ENCODE measurements at places on chromosomes 4 and X.

GRCh38 chr4:173642509-173642908, 112.5 kb upstream of the HAND2 start:
- DNase-seq, result no peak

- peak; percentile 91 for DNase-seq
These were observed 47.6 kb downstream of the SH3KBP1 start for GRCh38 chrX:19839770-19840254.

- no peak for DNase-seq
These were observed 1110.5 kb downstream of the RAPGEF2 start for GRCh38 chr4:160213366-160213765.

DNA sequence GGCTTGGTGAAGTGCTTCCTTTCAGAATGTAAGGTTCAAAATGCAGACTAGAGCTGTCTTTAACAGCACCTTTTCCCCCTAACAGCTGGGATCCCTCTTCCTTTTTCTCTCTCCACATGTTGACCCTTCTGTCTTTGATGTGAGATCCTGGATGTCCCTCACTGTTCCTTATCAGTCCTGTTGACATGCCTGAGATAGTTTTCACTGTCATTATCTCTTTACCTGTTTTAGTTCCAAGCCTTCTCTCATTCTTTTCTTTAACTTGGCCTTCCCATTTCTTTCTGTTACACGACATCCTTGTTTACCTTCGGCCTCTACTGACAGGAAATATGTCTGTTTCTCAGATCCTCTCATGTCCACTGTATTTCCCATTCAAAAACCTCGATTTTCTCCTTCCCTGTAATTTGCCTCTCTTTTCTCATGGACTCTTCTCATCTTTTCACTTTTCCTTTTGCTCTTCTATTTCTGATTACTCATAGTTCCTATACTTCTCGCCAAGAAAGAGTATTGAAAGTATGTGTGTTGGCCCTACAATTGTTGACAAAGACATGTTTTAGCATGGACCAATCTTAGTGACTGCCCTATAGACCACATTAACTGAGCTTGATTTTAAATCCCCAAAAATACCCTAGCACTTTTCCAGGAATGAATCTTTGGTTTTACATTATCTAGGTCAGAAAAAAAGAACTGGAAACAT, 1.2 kb upstream of the SOWAHB start:
- DNase-seq, result no peak

GRCh38 chr4:5051278-5052203, at the start of gene STK32B:
Gene STK32B, plus strand, starts transcription at chr4:5051480.
- DNase-seq, result no peak

DNA sequence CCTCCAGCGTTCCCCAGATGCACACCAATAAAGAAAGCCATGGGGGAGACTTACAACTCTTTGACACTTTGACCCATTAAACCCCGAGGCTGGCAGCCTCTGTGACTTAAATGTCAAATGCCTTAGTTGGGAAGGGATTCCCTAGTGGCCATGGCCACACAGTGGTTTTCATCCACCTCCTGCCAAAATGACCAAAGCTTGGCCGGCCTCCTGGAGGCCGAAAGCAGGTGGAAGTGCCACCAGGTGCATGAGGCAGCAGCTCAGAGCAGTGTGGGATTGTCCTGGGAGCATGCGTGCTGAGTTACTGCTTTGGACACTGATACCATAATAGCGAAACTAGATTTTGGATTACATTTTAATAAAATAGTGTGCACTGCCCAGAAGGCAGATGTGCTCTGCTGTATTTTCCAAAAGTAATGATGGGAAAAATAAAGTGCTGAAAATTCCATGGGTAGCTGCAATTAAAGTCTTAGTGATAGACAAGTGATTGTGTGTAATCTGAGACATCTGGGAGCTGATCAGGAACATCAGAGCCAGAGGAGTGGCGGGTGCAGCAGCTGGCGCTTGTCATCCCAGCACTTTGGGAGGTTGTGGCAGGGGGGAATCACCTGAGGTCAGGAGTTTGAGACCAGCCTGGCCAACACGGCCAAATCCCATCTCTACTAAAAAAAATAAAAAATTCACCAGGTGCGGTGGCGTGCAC, 39.8 kb upstream of the TADA2B start:
- no peak for DNase-seq

- no peak for DNase-seq
These were observed 179.0 kb downstream of the SPCS3 start for GRCh38 chr4:176498617-176499256.

DNA sequence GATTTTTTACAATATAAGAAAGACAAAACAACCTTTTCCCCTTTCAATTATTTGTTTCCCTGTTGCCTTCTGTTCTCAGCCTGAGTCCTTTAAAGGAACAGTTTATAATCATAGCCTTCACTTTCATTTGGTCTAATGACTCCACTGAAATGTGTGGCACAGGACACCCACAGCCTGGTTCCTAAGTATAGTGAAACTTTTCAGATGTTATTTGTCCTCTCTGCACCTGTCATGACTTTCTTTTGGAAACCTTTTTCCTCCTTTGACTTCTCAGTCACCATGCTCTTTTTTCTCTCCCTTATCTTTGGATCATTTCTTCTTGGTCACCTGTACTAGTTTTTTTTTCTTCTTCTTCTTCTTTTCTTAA, 237.8 kb upstream of the ANXA3 start:
- DNase-seq, result no peak

GRCh38 chr4:118964891-118965411, 76.3 kb downstream of the SYNPO2 start:
- no peak for DNase-seq

DNA sequence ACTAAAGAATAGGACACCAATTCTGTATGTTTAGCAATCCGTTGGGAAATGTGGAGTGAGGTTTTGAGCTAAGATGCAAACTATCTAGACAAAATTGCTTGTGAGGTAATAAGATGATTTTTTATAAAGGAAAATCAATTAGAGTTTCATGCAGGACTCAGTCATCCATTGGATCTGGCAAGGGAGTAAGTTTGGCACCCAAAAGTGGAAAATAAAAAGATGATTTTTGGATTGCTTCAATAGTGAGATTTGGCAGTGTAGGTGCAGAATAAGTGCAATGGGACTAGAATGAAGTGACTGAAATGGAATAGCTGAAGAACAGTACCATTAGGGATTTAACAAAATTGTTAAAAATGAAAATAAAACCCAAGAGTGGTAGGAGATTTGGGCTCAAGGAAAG, 290.5 kb upstream of the EPHA5 start:
- no peak for DNase-seq

- DNase-seq, result peak; percentile 11
These were observed 208.4 kb downstream of the NWD2 start for GRCh38 chr4:37452952-37453280.

DNA sequence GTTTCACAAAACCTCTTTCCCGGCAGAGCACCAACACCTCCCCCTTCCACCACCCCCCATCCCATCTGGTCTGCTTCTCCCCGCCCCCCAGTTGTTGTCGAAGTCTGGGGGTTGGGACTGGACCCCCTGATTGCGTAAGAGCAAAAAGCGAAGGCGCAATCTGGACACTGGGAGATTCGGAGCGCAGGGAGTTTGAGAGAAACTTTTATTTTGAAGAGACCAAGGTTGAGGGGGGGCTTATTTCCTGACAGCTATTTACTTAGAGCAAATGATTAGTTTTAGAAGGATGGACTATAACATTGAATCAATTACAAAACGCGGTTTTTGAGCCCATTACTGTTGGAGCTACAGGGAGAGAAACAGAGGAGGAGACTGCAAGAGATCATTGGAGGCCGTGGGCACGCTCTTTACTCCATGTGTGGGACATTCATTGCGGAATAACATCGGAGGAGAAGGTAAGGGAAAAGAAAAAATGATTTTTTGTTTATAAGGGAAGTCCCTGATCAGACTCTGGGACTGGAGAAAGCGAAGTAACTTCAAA, at the start of gene PDGFRA:
Gene PDGFRA, plus strand, starts transcription at position 333 of the 541 bp plus-strand sequence. CDS start 29,476 bp downstream, outside the sequence.
- no peak for DNase-seq

- no peak for DNase-seq
These were observed 340.1 kb downstream of the GPAT3 start for GRCh38 chr4:83876047-83876446.

- no peak for DNase-seq
These were observed 75.6 kb downstream of the TRIML1 start for GRCh38 chr4:188214861-188215260.

DNA sequence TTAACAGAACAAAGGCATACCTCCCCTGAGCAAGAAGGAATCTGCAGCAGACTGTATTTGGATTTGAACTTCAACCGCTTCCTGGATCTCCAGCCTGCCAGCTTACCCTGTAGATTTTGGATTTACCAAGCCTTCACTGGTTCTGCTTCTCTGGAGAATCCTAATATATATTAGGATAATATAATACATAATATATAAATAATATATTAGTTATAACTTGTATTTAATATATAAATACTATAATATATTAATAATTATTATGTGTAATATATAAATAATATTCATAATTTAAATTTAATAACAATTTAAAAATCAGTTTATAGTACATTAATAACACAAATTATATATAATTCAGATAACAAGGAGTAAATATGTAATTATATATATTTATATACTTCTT, 121.4 kb downstream of the COX18 start:
- DNase-seq, result no peak

DNA sequence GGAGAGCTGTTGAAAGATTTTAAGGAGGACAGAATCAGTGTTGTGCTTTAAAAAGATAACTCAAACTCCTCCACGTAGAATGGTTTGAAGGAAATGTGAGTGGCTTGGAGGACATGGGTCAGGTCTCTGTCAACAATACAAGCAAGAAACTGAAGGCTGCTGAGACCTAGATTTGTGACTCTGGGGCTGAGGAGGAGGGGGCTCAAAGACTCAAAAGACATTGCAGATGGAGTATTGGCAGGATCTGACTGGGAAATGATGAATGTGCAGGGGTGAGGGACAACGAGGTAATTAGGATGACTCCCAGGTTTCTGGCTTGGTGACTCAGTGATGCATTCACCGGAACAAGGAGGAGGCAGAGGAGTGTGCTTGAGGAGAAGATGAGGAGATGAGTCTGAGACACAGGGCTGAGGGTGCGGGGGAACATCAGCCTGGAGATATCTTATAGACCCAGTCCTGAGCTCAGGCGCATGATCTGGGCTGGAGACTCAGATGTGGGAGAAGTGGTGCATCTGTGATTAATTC, 3.3 kb upstream of the RPS4X start:
- no peak for DNase-seq

GRCh38 chrX:50067435-50068284, 133.1 kb downstream of the AKAP4 start:
- no peak for DNase-seq

- no peak for DNase-seq
These were observed 210.0 kb downstream of the SOWAHB start for GRCh38 chr4:76687746-76688448.

- DNase-seq, result no peak
These were observed 13.8 kb downstream of the CENPC start for GRCh38 chr4:67531379-67531962.

- no peak for DNase-seq
These were observed 54.9 kb downstream of the PHOX2B start for GRCh38 chr4:41693629-41694028.

- DNase-seq, result no peak
These were observed 852.9 kb downstream of the TECRL start for GRCh38 chr4:63556332-63556731.

DNA sequence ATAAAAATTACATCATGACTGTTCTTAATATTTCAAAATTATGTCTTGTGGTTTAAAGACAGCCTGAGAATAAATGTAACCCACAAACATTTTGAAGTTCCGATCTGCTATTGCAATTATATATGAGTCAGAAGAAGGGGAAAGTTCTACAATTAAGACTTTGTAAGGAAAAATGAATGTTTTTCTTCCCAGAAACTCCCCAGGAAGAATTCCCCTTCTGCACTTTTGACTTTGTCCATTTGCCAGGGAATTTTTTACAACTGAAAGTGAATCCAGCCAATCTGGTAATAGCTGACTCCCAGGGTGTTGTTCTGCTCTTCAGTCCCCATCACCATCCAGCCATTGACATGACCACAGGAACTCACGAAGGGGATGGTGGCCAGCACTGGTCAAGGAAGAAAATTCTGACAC, 61.6 kb upstream of the NOCT start:
- DNase-seq, result no peak

DNA sequence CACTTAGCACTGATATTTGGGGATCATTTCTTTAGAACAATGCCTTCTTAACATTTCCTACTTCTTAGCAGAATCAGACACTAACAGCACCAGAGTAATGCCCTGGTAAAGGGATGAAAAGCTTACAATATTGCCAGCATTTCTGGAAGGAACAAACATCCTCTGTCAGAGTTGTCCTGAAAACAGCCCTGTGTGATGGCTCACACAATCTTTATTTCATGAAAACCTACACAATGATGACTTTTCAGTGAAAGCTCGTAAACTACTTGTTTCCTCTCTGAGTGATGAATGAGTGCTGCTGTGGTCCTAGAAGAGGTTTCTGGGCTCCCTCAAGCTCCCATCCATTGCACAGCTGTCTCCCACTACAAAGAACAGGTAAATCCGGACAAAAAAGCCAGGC, 52.8 kb downstream of the GPC4 start:
- no peak for DNase-seq

- DNase-seq, result no peak
These were observed 6.5 kb downstream of the BBS7 start for GRCh38 chr4:121863799-121864198.

- no peak for DNase-seq
These were observed 4.8 kb downstream of the NOP14 start for GRCh38 chr4:2958446-2958845.

DNA sequence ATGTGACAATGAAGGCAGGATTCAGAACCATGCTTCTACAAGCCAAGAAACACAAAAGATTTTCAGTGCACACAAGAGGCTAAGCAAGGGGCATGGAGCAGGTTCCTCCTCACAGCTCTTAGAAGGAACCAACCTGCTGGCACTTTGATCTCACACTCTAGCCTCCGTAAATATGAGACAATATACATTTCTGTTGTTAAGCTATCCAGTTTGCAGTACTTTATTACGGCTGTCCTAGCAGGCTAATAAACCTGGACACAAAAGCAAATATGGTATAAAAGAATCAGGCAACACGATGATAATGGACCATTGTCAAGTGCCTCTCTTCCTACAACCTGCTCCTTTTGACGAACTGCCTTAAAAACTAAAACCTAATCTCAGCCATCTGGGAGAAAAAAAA, 114.5 kb downstream of the ZAR1 start:
- no peak for DNase-seq

DNA sequence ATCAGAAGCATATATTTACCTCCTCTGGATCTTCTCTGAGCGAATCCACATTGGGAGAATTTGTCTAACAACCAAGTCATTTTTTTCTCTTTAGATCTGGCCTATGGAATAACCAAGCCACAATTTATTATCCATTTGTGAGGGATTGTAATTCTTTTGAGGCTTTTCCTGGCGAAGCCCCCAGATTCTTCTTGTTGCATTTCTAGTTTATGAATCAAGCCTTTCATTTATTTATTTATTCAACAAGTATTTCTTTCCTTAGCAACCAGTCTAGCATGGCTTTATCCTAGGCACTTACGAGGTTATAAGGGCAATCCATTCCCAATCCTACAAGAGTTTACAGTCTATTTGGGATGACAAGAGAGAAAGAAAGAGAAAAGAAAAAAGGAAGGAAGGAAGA, 18.4 kb upstream of the FNIP2 start:
- no peak for DNase-seq

DNA sequence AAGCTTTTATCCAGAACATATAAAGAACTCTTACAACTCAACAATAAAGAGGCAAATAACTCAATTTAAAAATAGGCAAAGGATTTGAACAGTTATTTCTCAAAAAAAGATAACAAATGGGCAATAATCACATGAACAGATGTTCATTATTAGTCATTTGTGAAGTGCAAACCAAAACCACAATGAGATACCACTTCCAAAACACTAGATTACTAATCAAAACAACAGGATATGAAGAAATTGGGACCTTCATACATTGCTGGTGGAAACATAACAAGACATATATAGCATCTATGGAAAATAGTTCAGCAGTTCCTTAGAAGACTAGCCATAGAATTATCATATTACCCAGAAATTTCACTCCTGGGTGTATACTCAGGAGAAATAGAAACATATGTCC, 224.6 kb downstream of the FBXO8 start:
- DNase-seq, result no peak
